CD4-positive, alpha-beta T cell (primary cell): ENCODE measurements at places on chromosomes 13 and 19. TPM values are rescaled to one million over a fixed set of nuclear protein-coding genes. Genes with fewer than 3 reads are reported as not detected.

DNA sequence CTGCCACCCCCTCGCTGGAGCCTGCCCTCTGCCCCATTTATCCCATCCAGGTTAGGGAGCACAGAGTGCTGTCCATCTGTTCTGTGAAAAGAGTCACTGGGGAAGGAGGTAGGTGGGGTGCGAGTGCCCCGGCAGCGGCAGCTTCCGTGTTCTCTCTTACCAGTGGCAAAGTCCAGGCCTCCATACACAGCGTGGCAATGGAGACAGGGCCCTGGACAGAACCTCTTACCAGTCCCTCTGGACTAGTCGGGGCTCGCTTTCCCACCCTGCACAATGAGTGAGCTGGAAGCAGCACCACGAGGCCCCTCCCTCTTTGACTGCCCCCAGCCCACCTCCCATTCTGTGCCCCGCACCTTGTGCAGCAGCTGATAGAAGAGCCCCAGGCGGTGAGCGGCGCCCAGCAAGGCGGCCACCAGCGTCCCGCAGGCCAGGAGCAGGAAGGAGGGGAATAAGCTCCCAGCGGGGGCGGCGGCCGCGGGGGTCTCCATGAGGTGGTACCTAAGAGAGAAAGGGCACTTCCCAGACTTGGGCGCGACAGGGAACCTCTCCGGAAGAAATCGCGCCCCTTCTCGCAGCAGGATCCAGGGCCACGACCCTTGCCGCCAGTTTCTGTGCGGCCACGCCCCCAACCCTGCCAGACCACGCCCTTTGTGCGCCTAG, 17.5 kb downstream of the SYDE1 start:
- peak overlapping the region; percentile 87 for H3K27ac ChIP-seq
- DNase-seq = no peak
- H3K4me1 ChIP-seq = peaks cover 25% of the 10 kb centered on the region
- H3K4me3 ChIP-seq = peak overlapping the region; percentile 77

DNA sequence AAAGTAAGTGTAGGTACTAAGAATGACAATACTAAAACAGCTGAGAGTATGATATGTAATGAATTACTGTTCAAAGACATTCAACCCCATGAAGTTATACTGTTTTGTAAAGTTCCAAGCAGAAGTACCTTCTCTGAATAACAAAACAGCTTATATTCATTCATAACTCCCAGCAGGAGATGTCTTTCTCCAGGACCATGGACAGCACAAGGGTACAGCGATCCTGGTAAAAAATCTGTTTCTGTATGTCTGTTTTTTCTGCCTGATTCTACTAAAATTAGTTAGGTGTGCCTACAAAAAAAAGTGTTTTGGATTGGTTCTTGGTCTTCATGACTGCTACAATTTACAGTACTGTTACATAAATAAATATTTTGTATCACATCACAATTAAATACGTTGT, 172.5 kb upstream of the SLITRK5 start:
- no peaks in the 10 kb centered on the region for H3K36me3 ChIP-seq
- H3K27me3 ChIP-seq = no peaks in the 10 kb centered on the region

GRCh38 chr13:79912403-79912802, 428.5 kb downstream of the SPRY2 start:
- no peak overlapping the region for H3K27ac ChIP-seq
- H3K4me1 ChIP-seq = no peaks in the 10 kb centered on the region
- H3K4me3 ChIP-seq = no peak overlapping the region
- no peaks in the 10 kb centered on the region for H3K36me3 ChIP-seq

DNA sequence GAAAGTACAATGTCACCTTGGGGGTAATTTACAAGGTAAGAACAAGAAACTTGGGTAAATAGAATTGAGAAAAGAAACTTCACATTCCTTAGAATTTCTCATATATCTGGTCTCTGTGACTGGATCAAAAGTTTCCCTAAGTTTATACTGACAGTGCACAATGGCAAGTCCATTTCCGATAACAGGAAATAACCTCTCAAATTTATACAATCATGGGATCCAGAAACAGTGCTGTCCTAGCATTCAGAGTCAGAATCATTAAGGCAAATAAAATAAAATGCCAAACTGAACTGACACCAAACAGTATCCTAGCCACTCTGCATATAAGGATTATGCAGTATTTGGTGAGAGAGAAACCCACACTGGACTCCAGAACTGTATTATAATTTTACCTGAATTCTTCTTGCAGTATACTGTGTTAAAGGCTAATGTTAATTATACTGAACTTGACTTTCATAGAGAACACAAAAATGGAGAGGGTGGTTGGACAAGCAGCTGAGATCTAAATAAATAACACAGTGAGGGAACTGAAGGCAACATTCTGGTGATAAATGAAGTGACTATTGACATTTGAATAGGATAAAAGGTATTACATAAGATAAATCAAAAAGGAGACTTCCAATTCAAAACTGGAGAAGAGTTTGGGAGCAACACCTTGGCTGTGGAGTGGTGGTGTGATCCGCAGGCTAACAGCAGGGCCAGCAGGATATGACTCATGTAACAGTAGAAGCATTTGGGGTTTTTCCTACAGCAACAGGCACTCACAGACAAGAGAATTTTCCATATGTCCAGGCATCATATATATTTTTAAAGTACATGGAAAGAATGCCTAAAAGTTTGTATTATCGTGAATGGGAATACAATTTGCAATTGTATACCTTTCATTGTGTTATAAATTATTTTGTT, 932.5 kb upstream of the MIR17HG start:
- no peak for DNase-seq
- no peaks in the 10 kb centered on the region for H3K36me3 ChIP-seq

Gene ALOX5AP
- 16.5 TPM for total RNA-seq

DNA sequence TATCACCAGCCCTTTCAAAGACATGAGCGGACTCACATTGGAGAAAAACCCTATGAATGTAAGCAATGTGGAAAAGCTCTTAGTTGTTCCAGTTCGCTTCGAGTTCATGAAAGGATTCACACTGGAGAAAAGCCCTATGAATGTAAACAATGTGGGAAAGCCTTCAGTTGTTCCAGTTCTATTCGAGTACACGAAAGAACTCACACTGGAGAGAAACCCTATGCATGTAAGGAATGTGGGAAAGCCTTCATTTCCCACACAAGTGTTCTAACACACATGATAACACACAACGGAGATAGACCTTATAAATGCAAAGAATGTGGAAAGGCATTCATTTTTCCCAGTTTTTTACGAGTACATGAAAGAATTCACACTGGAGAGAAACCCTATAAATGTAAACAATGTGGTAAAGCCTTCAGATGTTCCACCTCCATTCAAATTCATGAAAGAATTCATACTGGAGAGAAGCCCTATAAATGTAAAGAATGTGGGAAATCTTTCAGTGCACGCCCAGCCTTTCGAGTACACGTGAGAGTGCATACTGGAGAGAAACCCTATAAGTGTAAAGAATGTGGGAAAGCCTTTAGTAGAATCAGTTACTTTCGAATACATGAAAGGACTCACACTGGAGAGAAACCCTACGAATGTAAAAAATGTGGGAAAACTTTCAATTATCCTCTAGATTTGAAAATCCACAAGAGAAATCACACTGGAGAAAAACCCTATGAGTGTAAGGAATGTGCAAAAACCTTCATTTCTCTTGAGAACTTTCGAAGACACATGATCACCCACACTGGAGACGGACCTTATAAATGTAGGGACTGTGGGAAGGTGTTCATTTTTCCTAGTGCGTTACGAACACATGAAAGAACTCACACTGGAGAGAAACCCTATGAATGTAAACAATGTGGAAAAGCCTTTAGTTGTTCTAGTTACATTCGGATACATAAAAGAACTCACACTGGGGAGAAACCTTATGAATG, 17.6 kb downstream of the ZNF791 start:
- no peaks in the 10 kb centered on the region for H3K4me1 ChIP-seq
- no peak overlapping the region for H3K4me3 ChIP-seq
- H3K27ac ChIP-seq = no peak overlapping the region
- H3K36me3 ChIP-seq = peaks cover 64% of the 10 kb centered on the region
- H3K27me3 ChIP-seq = no peaks in the 10 kb centered on the region

Gene UNC13A
- total RNA-seq = 0.11 TPM

GRCh38 chr13:102017248-102017647, 384.6 kb downstream of the FGF14 start:
- H3K27me3 ChIP-seq = no peaks in the 10 kb centered on the region
- H3K36me3 ChIP-seq = no peaks in the 10 kb centered on the region
- no peaks in the 10 kb centered on the region for H3K4me1 ChIP-seq
- no peak overlapping the region for H3K27ac ChIP-seq
- no peak for DNase-seq

Gene ZNF497
- total RNA-seq = 0.55 TPM

Gene S1PR4
- total RNA-seq = 70.2 TPM

GRCh38 chr13:98675837-98676236, 76.6 kb downstream of the SLC15A1 start:
- no peak for DNase-seq
- no peaks in the 10 kb centered on the region for H3K27me3 ChIP-seq
- no peak overlapping the region for H3K4me3 ChIP-seq
- no peak overlapping the region for H3K27ac ChIP-seq

GRCh38 chr19:38285567-38285966, 18.5 kb upstream of the C19orf33 start:
- H3K4me1 ChIP-seq = no peaks in the 10 kb centered on the region
- no peak overlapping the region for H3K4me3 ChIP-seq
- no peaks in the 10 kb centered on the region for H3K27me3 ChIP-seq
- DNase-seq = no peak

- no peaks in the 10 kb centered on the region for H3K27me3 ChIP-seq
- peaks cover 26% of the 10 kb centered on the region for H3K36me3 ChIP-seq
- no peak overlapping the region for H3K27ac ChIP-seq
- DNase-seq = no peak
- no peaks in the 10 kb centered on the region for H3K4me1 ChIP-seq
These were observed 181.3 kb downstream of the KDM4B start for GRCh38 chr19:5149932-5150901.

DNA sequence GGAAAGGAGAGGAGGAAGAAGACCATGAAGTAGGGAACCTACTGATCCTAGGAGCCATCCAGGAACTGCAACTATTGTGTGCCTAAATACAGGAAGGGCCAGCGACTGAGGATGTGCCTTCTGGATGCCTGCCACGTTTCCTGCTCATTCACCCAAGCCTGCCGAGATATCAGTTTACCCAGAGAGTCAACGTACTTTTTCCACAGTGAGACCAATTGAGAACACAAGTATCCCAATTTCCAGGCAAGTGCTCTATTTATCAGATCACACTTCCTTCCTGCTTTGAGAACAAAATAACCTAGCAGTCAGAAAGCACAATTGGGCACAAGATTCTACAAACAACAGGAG, 122.4 kb downstream of the AKAP11 start:
- H3K4me1 ChIP-seq = peaks cover 54% of the 10 kb centered on the region
- H3K27me3 ChIP-seq = no peaks in the 10 kb centered on the region
- H3K27ac ChIP-seq = peak overlapping the region; percentile 48
- H3K36me3 ChIP-seq = no peaks in the 10 kb centered on the region
- no peak for DNase-seq
- no peak overlapping the region for H3K4me3 ChIP-seq

DNA sequence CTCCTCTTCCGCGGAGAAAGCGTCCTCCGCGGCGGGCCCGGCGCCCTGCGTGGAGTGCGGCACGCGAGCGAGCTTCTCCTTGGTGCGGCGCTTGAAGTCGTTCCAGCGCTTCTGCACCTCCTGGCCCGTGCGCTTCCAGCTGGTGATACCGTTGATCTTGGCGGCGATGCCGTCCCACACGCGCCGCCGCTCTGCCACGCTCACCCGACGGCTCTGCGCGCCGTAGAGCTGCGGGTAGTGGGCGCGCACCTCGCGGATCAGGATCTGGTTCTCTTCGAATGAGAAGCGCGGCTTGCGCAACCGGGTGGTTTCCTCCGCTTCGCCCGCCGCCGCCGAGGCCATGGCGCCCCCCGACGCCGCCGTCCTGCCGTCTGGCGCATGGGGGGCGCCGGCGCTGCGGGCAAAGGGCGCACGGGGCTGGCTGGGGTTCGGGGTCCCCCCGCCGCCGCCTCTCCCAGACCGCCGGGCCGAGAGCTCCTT, 941 bp downstream of the MYPOP start:
- no peaks in the 10 kb centered on the region for H3K27me3 ChIP-seq
- peak; percentile 72 for DNase-seq
- peak overlapping the region; percentile 64 for H3K4me3 ChIP-seq

GRCh38 chr19:39516270-39516669, 1.3 kb downstream of the SELENOV start:
- peaks cover 41% of the 10 kb centered on the region for H3K27me3 ChIP-seq
- H3K27ac ChIP-seq = no peak overlapping the region
- H3K4me1 ChIP-seq = peaks cover 19% of the 10 kb centered on the region

- H3K36me3 ChIP-seq = peaks cover 9% of the 10 kb centered on the region
- peak; percentile 78 for DNase-seq
- peak within 1 kb of the TSS; percentile 100 for H3K27ac ChIP-seq
- H3K27me3 ChIP-seq = no peaks in the 10 kb centered on the region
- H3K4me3 ChIP-seq = peak within 1 kb of the TSS; percentile 99
These were observed at the start of gene HCST for GRCh38 chr19:35901854-35902661. Gene HCST, plus strand, starts transcription at chr19:35902529. Its CDS starts 65 bp downstream, at chr19:35902594.

DNA sequence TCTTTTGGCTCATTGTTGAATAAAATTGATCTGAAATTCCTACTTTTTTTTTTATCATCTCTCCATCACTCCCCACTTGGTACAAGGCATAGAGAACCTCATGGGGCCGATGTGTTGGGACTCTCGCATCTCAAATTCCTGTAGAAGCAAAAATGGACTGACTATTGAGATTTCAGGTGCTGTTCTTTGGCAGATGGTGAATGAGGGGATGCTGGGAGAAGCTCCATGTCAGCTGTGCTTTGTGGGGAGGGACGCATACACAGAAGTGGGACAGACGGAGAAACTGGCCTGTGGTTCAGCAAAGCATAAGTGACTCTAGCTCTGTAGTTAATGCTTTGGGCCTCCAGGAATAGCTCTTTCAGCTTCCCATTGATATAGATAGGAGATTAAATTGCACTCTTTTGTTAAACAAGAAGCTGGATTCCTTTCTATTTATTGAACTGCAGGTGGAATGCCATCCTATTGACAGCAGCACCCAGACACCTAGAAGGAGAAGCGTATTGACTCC, 194.5 kb upstream of the RNF113B start:
- H3K27me3 ChIP-seq = no peaks in the 10 kb centered on the region
- H3K36me3 ChIP-seq = no peaks in the 10 kb centered on the region
- no peak for DNase-seq
- no peak overlapping the region for H3K4me3 ChIP-seq
- H3K4me1 ChIP-seq = no peaks in the 10 kb centered on the region
- no peak overlapping the region for H3K27ac ChIP-seq

DNA sequence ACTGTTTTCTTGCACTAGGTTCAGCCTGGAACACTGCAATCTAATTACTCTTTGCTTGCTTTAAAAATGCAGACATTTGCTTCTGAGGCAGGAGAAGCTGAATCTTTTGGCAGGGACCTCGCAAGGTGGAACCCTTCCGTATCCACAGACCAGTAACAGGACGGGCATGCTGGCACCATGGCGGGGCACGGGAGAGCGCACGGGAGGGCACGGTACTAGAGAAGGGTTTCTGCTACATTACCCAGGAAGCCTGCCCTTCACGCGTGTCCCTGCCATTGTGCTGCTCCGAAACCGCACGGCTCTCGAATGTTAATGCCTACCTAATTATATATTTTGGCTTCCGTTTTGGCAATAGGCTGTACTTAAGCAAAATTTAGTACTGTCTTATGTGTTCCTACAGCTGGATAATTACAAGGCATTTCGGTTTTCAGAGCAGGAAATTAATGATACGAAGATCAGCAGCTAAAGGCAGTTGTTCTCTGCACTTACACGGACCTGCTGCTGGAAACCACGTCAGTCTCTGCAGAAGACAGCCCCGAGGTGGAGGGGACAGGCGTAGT, 430.4 kb downstream of the IRS2 start:
- no peaks in the 10 kb centered on the region for H3K27me3 ChIP-seq
- no peak for DNase-seq
- no peak overlapping the region for H3K4me3 ChIP-seq

GRCh38 chr19:47697863-47698609, 15.2 kb upstream of the EHD2 start:
- peaks cover 45% of the 10 kb centered on the region for H3K36me3 ChIP-seq
- peak; percentile 38 for DNase-seq
- peaks cover 6% of the 10 kb centered on the region for H3K4me1 ChIP-seq
- no peaks in the 10 kb centered on the region for H3K27me3 ChIP-seq
- H3K4me3 ChIP-seq = no peak overlapping the region

Gene ZNF442
- 0.67 TPM for total RNA-seq

Gene SYNE4
- total RNA-seq = 1.6 TPM
